ENCODE measurements at places on chromosomes 16 and 17.

- DNase-seq: no peak
These were observed 190.6 kb downstream of the MAF start for GRCh38 chr16:79409978-79410377.

GRCh38 chr17:4854111-4854681 is 21.1 kb downstream of the MINK1 start:
- no peak for DNase-seq

GRCh38 chr16:85931596-85932402 is 32.8 kb downstream of the IRF8 start:
- no peak for DNase-seq

DNA sequence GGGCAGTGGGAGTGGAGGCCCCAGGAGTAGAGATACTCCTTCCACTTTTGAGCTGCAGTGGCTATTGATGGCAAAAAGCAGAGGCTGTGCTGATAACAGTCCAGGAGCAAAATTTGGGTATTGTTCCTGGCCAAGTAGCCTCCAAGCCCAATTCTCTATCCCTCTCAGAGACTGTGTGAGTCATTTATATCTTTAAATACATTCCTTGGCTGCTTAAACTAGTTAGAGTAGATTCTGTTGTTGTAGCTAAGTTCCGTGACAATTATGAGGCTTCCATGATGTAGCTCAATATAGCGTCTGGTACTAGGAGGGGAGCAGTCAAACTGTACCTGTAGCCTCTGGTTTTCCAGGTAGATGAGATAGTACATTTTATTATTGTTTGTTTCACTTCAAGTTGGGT is 19.9 kb upstream of the UBE2G1 start:
- DNase-seq: no peak

- DNase-seq: no peak
These were observed 5.2 kb upstream of the OR1F1 start for GRCh38 chr16:3182608-3183444.

- DNase-seq: no peak
These were observed 39.9 kb downstream of the STH start for GRCh38 chr17:46038937-46039336.

DNA sequence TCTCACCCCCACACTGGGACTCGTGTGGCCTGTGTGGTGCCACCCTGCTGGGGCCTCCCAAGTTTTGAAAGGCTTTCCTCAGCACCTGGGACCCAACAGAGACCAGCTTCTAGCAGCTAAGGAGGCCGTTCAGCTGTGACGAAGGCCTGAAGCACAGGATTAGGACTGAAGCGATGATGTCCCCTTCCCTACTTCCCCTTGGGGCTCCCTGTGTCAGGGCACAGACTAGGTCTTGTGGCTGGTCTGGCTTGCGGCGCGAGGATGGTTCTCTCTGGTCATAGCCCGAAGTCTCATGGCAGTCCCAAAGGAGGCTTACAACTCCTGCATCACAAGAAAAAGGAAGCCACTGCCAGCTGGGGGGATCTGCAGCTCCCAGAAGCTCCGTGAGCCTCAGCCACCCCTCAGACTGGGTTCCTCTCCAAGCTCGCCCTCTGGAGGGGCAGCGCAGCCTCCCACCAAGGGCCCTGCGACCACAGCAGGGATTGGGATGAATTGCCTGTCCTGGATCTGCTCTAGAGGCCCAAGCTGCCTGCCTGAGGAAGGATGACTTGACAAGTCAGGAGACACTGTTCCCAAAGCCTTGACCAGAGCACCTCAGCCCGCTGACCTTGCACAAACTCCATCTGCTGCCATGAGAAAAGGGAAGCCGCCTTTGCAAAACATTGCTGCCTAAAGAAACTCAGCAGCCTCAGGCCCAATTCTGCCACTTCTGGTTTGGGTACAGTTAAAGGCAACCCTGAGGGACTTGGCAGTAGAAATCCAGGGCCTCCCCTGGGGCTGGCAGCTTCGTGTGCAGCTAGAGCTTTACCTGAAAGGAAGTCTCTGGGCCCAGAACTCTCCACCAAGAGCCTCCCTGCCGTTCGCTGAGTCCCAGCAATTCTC is 27.4 kb downstream of the STH start:
- no peak for DNase-seq

DNA sequence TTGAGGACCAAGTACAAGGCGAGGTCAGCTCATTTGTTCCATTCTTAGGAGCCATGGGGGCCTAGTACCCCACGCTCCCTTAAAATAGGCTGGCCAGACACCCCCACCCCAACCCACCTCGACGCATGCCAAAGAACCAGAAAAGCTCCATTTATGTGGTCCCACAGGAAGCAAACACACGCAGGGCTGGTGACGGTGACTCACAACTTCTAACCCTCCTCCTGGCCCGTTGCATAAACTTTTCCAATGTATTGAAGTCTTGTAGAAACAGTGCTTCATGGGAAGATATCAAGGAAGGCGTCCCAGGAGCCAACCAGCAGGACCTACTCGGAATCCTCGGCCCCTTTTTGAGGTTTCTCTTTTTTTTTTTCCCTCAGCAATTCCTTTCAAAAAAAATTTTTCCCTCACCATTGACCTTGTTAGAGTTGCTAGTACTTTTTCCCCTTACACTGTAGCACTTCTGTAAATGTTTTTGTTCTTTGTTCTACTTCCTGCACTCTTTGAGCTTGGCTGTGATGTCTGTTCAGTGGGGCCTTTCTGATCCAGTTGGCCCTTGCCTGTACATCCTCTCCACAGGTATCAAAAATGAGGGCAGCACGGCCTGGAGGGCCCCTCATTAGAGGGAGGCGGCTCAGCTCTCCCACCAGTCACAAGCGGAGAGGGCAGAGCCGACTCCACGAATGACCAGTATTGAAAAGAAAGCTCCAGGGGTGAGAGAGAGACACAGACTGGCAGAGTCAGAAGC is 208.3 kb downstream of the RGS9 start:
- DNase-seq: no peak

- DNase-seq: no peak
These were observed 51.3 kb upstream of the AMZ2 start for GRCh38 chr17:68196394-68197090.

- no peak for DNase-seq
These were observed 35.4 kb downstream of the ACTG1 start for GRCh38 chr17:81477173-81477572.

DNA sequence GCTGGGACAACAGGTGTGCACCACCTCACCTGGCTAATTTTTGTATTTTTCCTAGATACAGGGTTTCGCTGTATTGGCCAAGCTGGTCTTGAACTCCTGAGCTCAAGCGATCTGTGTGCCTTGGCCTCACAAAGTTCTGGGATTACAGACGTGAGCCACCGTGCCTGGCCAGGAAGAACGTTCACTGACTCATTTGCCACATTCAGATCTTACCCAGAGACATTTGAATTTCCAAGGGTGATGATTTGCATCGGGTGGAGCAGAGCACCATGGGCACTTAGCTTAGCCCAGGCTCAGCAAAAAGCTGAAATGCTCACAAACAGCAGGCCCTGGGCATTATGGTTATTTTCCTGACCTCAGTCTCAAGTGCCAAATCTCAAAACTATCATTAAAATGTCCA is 14.5 kb upstream of the ADORA2B start:
- DNase-seq: no peak

Data from HFF-Myc (cell line).